ENCODE measurements at places on chromosomes 16 and 17.

DNA sequence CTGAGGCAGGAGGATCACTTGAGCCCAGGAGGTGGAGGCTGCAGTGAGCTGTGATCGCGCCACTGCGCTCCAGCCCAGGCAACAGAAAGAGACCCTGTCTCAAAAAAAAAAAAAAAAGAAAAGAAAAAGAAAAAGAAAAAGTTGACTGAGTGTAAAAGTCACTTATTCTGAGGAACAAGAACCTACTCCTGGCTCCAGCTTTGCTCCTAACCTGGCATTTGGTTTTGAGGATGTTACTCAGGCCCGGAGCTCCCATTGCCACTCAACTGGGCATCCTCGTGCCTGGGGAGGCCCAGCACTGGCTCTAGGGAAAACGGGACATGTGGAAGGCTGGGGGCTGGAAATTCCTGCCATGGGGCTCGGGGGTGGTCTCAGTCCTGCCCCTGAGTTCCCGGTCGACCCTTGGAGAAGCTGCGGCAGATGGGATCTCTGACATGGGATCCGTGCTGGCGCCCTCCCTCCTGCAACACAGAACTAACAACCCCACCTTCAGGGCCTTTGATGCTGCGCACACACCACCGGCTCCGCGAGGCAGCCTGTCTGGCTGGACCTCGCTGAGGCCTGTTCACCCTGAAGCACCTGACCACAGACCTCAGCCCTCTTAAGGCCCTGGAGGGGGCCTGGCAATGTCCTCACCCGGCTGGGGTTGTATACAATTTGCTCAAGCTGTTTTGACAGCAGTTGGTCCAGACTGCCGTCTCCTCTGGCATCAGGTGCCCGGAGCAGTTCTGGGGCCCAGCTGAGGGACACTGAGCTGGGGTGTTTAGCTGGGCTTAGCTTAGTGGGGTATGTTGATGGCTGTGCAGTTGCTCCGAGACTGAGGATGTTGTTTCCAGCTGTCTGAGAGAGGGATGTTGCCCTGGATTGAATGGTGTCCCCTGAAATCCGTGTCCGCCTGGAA lies 12.3 kb downstream of the CD7 start:
- DNase-seq = no peak

DNA sequence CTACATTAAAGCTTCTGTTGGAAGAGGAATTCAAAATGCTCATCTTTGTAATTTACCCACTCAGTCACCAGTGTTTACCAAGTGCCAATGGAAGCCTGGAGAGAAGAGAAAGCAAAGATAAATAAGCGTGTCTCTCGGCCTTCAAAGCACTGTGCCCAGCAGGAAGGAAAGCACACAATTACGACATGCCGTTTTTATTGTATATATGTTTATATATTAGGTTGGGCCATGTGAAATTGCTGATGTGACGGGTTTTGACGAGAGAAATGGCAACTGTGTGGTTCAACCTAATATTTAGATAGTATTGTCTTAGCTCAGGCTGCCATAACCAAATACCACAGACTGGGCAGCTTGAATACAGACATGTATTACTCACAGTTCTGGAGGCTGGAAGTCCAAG lies 79.3 kb upstream of the HSBP1 start:
- DNase-seq = no peak

DNA sequence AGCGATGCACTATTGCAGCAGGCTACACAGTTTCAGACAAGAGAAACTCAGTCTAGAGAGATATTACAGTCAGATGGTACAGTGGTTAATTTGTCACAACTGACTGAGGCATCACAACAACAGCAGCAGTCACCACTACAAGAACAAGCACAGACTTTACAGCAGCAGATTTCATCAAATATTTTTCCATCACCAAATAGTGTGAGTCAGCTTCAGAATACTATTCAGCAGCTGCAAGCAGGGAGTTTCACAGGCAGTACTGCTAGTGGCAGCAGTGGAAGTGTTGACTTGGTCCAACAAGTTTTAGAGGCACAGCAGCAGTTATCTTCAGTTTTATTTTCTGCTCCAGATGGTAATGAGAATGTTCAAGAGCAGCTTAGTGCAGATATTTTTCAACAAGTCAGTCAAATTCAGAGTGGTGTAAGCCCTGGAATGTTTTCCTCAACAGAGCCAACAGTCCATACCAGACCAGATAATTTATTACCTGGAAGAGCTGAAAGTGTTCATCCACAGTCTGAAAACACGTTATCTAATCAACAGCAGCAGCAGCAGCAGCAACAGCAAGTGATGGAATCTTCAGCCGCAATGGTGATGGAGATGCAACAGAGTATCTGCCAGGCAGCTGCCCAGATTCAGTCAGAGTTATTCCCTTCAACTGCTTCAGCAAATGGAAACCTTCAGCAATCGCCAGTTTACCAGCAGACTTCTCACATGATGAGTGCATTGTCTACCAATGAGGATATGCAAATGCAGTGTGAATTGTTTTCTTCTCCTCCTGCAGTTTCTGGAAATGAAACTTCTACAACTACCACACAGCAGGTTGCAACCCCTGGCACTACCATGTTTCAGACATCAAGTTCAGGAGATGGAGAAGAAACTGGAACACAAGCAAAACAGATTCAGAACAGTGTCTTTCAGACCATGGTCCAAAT lies 34.1 kb downstream of the NQO1 start:
- DNase-seq = no peak

GRCh38 chr16:12220766-12221165 lies 244.2 kb downstream of the SNX29 start:
- no peak for DNase-seq

- DNase-seq = no peak
Observed at GRCh38 chr17:7215136-7215638, 4.4 kb downstream of the DLG4 start.

- DNase-seq = no peak
Observed at GRCh38 chr17:21365016-21365415, 11.1 kb upstream of the KCNJ12 start.

DNA sequence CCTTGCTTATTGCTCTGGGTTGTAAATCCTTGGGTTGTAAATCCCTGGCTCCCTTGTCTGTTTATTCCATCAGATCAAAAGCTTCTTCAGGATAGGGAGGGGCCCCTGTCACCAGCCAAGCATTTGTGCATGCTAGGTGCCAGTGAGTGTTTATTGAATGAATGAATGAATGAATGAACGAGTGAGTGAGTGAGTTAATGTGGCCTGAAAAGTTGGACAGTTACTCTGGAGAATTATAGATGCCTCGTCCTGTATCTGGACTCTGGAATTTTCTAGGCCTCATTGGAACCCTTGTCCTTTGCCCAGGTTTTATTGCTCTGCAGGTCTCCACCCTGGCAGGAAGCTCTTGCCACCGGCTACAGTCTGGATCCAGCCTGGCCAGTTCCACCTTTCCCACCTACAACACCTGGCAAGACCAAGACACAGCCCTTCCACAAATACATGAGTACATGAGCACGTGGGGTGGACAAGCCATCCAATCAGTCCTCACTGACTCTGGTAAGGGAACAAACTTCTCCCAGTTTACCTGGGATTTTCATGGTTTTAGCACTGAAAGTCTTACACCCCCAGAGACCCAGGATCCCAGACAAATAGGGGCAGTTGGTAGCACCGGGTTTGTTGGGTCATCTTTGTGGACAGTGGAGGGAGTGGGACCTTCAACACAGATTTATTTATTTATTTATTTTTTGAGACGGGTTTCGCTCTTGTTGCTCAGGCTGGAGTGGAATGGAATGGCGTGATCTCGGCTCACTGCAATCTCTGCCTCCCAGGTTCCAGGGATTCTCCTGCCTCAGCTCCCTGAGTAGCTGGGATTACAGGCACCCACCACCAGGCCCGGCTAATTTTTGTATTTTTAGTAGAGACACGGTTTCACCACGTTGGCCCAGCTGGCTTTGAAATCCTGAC lies 14.7 kb upstream of the CDH1 start:
- no peak for DNase-seq

DNA sequence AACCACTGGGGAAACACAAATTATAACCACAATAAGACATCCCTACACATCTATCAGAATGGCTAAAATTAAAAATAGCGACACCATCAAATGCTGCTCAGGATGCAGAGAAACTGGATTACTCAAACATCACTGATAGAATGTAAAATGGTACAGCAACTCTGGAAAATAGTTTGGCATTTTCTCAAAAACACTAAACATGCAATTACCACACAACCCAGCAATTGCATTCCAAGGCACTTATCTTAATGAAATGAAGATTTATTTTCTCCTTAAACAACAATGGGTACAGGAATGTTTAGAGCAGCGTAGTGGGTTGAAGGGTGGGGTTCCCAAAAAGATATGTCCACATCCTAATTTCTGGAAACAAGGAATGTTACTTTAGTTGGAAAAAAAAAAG lies 309.0 kb upstream of the PMFBP1 start:
- DNase-seq = no peak

DNA sequence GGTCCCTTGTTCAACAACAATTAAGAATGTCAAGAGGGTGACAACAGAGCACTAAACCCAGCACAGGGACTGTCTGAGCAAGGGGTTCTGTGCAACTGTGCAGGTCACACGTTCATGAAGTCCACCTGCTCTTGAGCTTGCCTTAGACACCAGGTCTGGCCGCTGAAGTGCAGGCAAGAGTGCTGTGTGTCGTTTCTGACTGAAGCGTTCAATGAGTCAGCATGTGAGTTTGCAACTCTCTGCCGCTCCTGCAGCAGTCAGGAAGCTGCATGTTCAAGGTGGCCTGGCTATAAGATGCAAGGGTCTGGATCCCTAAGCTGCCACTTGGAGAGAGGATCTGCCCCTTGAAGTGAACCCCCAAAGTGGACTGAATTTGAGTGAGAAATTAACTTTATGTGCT lies 332.7 kb upstream of the HSBP1 start:
- DNase-seq = no peak

DNA sequence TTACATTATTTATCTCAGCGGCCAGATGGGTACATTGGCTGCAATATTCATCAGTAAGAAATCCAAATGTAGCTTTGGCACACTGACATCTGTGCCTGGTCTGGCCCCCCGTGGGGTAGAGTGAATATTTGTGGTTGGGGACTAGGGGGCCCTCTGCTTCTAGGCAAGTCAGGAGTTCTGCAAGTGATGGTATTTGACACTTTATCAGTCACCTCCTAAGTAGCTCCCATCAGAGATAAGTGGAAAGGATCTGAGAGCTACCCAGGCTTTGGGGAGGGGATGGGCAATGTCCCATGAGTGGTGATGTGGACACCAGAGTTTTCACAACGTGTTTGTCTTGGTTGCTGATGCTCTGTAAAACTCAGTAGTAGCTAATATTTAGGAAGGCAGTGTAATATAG lies 609.9 kb upstream of the RBFOX1 start:
- no peak for DNase-seq

DNA sequence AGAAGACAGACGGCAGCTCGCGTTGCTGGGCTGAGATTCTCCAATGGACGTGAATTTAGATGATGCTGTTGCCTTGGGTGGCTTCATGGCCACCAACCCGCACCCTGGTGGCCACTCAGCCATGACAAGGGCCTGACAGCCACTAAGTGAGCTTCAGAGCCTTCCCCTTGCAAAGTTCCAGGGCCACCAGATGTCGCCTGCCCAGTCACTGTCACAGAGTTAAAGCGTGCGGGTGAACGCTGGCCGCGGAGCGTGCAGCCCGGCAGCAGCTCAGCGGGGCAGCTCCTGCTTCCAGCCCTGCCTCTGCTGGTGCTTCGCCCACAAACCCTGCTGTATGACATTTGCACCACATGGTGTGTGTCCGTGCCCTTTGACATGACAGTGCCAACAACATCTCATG lies 13.3 kb upstream of the KREMEN2 start:
- no peak for DNase-seq

GRCh38 chr16:50152351-50152806 lies 727 bp upstream of the TENT4B start:
- DNase-seq = no peak

- no peak for DNase-seq
Observed at GRCh38 chr17:45857977-45858708, 13.5 kb downstream of the SPPL2C start.

DNA sequence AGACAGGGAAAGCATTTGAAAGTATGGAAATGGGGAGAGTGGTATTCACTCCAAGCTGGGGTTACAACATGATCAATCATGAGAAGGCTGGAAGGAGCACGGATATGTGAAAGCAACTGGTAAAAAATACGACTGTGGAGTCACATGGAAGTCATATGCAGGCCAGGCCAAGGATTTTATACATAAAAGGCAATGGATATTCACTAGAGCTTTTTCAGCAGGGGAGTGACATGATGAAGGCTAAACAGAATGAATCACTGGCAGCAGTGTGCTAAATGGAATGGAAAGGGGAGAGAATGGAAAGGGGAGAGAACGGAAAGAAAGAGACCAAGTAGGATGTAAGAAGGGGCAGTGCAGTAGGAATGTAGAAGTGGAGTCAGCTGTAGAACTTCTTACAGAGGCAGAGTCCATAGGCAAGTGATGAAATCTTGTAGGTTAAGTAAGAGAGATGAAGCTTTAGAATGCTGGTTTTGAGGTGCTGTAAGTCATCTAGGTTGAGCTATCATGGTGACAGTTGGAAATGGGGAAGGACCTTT lies 13.0 kb upstream of the NETO2 start:
- no peak for DNase-seq

GRCh38 chr17:82412535-82413520 lies 5.3 kb upstream of the HEXD start:
- no peak for DNase-seq

- no peak for DNase-seq
Observed at GRCh38 chr17:72146371-72146770, 25.6 kb downstream of the SOX9 start.

- no peak for DNase-seq
Observed at GRCh38 chr17:47808036-47808829, 13.4 kb downstream of the OSBPL7 start.

DNA sequence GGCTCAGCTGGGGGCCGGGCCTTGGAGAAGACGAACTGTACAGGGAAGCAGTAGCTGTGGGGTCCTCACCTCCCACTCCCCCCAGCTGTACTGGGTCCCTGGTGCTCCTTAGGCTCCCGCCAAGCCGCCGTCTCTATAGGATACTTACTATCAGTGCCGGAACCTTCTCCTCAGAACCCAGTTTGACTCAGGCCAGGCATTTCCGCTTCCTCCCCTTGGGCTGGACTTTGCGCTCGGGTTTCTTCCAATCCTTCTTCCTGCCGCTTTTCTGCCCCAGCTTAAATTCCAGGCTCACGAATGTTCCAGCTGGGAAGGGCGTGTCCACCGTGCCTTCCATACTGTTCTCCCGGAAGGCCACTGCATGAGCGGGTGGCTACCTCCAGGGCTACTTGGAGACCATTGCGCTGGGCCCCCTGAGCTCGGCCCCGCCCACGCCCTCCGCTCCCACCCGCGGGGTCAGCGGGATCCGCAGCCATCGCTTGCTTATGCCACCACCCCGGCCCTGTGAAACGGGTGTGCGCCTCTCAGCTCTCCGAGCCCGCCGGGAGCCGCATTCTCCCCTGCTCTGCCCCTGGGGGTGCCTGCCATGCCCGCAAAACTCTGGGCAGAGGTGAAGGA lies 1795.9 kb downstream of the TP53TG3F start:
- no peak for DNase-seq
